ENCODE measurements at places on chromosomes 7 and 10.

GRCh38 chr7:107838816-107839565, 36.0 kb upstream of the SLC26A3 start:
- ATAC-seq: no peak

DNA sequence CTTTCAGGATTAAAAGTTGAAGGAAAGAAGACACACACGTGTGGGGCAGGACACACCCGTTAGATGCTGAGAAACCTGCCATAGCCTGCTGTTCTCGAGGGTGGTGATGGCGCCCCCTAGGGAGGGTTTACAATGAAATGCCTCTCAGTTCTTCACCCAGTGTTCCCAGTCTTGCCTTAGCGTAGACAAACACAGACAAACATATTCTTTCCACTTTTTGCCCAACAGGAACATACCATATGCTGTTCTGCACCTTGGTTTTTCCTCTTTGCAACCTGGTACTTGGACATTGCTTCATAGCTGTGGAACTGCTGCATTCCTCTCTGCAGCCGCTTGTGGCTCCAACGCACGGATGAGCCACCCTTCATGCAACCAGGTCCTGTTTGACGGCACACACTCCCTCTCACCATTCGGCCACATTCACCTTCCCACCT, 23.3 kb upstream of the HSPA12A start:
- ATAC-seq: no peak

- no peak for ATAC-seq
These were observed 273.1 kb upstream of the NEBL start for GRCh38 chr10:21170216-21170615.

GRCh38 chr10:126928274-126928673, 23.0 kb downstream of the DOCK1 start:
- ATAC-seq: peak; percentile 28

GRCh38 chr7:149624006-149624405, 126.4 kb upstream of the ZNF746 start:
- peak; percentile 18 for ATAC-seq

GRCh38 chr10:130048081-130048480, 62.5 kb downstream of the C10orf143 start:
- ATAC-seq: no peak

DNA sequence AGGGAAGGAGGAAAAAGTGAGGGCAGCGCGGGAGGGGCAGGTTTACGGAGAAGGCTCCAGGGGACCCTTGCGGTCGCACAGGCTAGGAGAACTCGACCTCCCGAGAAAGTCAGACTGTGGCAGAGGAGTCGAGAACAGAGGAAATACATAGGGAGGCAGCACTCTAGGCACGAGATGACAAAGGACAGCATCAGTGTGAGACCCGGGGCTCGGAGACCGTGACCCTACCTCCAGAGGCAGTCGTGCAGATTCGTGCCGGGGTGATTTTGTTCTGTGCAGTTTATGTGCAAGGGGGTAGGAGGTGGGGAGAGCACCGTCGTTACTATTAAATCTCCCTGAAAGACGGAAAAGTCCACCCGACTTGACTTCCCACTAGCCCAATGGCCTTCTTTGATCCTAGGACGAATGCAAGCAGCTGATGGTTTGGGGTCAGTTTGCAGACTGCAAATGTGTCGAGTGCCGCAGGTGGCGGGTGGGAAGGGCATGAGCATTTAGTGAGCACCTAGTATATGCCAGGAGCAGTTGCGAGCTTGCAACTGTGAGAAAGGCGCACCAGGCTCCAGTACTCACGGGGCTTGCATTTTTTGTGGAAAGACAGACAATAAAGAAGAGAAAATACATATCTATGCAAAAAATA, 674 bp upstream of the OSBPL3 start:
- peak; percentile 55 for ATAC-seq

- ATAC-seq: no peak
These were observed 118.2 kb downstream of the VPS50 start for GRCh38 chr7:93350338-93350737.

- ATAC-seq: no peak
These were observed 23.2 kb upstream of the C1GALT1 start for GRCh38 chr7:7159063-7159658.

DNA sequence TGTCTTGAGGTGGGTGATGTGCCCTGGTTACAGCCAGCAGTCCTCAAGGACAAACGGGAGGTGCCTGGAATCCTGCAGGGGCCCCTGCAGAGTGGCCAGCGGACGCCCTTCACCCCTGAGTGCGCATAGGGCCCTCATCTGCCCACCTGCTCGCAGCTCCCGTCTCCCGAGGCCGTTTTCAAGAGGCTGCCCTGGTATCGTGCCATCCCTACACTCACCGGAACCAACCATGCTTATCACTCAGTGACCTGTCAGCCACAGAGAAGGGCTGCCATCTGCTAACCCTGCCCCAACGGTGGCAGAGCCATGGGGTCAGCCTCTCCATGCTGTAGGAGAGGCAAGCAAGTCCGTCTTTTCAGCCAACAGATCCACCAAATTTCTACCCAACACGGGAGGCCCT, 122.0 kb downstream of the FAM53B start:
- no peak for ATAC-seq

DNA sequence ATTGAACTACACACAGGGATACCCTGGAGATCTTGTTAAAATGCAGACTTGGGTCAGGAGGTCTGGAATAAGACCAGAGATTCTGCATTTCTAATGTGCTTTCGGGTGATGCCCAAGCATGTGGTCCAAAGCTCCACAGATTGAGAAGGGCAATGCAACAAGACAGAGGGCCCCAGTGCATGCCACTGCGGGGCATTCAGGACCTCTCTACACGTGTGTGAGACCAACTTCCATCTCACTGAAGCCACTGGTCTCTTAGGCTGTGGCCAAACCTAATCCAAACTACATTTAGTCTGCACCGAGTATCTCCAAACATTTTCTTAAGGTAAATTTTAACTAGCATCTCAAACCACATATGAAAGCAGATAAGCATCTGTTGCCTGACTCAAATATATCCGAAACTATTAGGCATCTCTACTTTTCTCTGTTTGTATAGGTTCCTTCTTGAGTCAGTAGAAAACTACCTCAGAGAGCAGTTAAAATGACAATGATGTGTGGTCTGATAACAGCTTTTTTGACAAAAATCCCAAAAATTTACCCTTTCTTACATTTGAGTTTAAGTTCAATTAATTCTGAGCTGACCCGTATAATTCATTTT, 107.5 kb downstream of the ELMO1 start:
- ATAC-seq: no peak

GRCh38 chr10:118506671-118507590, 88.5 kb downstream of the PRLHR start:
- ATAC-seq: no peak

- ATAC-seq: no peak
These were observed 11.2 kb downstream of the WDFY4 start for GRCh38 chr10:48695636-48696534.

DNA sequence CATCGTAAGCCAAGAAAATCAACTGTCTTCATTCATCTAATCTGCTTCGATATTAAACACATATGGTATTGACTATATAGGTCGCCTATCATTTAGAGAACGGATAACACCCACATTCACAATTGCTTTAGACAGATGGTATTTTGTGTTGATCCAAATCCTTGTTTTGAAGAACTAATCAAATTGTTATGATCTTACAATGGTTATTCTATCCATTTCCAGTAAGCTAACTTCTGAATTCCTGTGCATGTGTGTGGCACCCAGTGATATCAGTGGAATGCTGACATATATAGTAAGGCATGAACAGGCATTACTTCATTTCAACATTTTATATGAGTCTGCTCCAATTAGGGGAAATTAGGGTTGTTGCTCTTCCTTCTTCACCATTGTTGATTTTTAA, 98.8 kb downstream of the SEMA3E start:
- ATAC-seq: no peak

DNA sequence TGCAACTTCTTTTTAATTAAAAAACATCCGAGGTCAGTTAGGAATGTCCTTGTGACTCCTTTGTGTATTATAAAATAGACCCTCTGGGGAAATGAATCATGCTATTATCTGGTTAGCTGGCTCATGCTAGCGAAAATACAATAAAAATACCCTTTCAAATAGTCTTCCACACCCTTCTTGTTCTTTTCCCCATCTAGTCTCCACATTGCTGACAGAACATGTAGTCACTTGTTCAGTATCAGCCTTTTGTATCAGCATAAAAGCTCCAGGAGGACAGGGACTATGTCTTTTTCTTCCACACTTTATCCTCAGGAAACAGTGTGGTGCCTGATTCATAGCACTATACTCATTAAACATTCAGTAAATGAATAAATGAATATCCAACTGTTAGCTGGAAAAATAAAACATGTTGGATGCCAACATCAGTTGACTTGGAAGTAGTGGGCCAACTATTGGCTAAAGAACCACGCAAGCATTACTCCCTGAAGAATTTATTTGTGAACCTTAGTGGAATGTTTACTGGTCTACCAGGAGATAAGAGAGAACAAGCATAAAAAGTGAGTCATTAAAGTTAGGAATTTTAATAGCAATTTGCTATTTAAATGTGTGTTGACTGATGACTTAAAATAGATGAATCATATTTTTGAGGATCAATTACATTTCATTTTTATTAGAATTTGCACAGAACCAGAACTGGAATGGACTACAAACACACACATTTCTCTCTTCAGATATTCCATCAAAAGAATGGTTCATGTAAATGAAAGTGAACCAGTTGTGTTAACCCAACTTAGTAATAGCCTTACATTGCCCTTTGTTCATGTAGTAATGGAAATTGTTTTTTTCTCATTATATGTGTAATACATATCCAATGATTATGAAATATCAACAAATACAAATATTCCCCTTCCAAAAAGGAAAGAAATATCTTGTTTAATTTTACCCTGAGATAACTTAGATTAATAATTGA, 129.6 kb downstream of the DKK1 start:
- ATAC-seq: peak; percentile 84

GRCh38 chr7:19410106-19410505, 264.9 kb upstream of the FERD3L start:
- ATAC-seq: peak; percentile 89

- no peak for ATAC-seq
These were observed 233.4 kb downstream of the GPR37 start for GRCh38 chr7:124532166-124532565.

- peak; percentile 54 for ATAC-seq
These were observed 350.0 kb downstream of the CRPPA start for GRCh38 chr7:16071246-16071857.

DNA sequence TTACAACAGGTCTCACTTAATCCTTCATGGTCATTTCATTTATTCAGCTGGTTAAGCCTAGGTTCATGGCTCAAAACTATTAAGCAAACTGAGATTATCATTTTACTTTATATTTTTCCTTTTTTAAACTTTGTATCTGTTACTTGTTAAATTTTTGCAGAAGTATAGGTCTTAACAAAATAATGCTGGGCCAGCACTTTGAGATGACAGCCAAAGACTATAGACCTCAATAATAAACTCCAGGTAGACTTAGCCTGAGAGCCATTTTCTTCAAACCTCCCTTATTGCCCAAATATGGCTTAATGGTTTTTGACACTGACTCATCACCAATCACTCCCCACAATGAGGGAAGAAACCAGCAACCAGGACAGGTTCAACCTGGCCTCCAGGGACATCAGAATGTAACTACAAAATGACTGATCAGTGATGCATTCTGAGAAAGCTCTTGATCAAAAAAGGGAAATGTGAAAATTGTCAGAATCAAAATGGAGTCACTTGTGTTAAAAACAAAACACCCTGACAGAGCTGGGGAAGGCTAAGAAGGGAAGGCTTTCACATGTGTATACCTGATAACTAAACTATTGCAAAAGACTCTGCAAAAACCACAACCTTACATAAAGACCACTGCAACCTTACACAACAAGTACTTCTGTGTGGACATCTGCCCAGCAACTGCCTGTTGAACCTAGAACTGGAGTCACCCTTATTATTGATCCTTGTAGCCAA, 2.1 kb upstream of the CCDC126 start:
- ATAC-seq: no peak

DNA sequence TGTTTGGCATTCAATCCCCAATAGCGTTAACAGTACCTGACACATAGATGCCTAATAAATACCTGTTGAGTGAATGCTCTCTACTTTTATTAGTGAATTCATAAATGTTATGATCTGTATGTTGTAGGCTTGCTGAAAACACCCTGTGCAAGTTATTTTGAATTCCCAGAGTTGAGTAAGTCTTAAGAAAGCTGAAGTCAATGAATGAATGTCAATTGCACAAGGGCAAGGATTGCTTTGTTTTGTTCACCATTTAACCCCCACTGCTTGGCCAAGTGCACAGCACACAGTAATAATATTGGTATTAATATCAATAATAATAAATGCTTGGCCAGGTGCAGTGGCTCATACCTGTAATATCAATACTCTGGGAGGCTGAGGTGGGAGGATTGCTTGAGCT, 10.2 kb downstream of the CPA1 start:
- ATAC-seq: no peak

- ATAC-seq: no peak
These were observed 132.0 kb upstream of the MDFIC start for GRCh38 chr7:114789871-114790311.

DNA sequence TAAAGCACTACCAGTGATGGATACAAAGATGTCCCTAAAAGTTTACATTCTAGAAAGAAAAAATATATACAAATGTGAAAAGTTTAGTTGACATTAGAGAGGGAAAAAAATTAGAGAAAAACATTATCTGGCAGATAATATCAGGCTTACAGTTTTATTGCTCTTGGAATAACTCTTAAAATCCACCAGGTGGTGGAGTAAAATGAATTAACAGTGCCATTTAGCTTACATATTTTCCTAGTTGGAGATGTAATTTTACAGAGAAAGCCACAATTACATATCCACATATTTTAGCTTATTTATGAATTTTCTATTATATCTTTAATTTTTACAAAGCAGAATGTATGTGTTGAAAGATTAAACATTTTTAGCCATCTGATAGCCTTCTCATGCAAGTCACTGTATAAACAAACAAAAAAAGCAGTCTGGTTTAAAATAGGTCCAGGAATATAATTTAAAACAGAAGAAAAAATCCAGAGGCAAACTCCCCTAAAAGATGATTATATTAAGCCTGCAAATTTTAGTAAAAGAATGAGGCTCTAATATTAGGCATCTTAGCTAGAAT, 6.5 kb downstream of the CABCOCO1 start:
- ATAC-seq: no peak

GRCh38 chr7:157657741-157658740, 321.2 kb downstream of the DNAJB6 start:
- no peak for ATAC-seq

- ATAC-seq: no peak
These were observed 8.7 kb upstream of the ASB4 start for GRCh38 chr7:95476904-95477594.

GRCh38 chr10:130748409-130749057, 563.0 kb downstream of the TCERG1L start:
- no peak for ATAC-seq

- ATAC-seq: no peak
These were observed 25.2 kb downstream of the SMNDC1 start for GRCh38 chr10:110279407-110279986.

DNA sequence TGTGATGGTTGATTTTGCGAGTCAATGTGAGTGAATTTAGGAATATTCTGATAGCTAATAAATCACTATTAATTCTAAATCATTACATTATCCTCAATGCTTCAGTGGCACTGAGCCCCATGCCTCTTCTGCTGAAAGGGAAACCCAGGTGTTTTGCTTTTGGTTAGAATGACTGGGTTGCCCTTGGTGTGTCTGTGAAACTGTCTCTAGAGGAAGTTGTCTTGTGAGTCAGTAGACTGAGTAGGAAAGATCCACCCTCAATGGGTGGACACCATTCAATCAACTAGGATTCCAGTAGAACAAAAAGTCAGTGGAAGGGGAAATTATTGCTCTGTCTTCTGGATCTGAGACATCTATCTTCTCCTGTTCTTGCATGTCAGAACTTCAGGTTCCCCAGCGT, 472.4 kb downstream of the ANKRD7 start:
- no peak for ATAC-seq
